ENCODE measurements at places on chromosomes 12 and 14. TPM values are rescaled to one million over a fixed set of nuclear protein-coding genes. Genes with fewer than 3 reads are reported as not detected.

RTL1 gene
- not detected for total RNA-seq

B4GALNT1 gene
- 2.9 TPM for total RNA-seq

IAPP gene
- not detected for total RNA-seq

KRT79 gene
- not detected for total RNA-seq
